NCI-H524 (cell line): ENCODE measurements at places on chromosomes 2 and 18.
A peak's percentile ranks its signal among the peaks of the same experiment; 100 is the strongest.

DNA sequence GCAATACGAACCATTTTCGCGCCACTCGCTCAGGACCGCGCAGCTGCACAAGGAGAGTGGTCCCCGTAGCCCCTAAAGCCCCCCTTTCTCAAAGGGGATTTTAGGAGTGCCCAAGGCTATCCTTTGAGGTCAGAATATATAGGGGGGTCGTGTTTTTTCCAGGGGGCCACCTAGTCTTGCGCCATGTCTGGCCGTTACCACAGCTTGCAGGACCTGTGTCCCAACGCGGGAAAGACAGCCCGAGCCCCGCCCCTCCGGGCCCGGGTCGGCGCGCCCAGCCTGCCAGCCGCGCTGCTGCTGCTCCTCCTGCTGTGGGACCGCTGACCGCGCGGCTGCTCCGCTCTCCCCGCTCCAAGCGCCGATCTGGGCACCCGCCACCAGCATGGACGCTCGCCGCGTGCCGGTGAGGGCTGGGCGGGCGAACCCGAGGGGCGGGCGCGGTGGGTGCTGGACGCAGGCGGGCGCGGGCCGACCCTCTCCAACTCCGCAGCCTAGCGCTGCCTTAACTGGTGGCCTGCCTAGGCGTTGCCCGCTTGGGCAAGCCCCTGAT lies at the start of gene CDCA7:
Gene CDCA7, plus strand, starts transcription at position 291 of the 550 bp plus-strand sequence. Its CDS starts 92 bp downstream, at position 383.
- peak; percentile 41 for DNase-seq

GRCh38 chr2:208101716-208102631 lies 22.4 kb downstream of the CRYGD start:
- peak; percentile 4 for DNase-seq

DNA sequence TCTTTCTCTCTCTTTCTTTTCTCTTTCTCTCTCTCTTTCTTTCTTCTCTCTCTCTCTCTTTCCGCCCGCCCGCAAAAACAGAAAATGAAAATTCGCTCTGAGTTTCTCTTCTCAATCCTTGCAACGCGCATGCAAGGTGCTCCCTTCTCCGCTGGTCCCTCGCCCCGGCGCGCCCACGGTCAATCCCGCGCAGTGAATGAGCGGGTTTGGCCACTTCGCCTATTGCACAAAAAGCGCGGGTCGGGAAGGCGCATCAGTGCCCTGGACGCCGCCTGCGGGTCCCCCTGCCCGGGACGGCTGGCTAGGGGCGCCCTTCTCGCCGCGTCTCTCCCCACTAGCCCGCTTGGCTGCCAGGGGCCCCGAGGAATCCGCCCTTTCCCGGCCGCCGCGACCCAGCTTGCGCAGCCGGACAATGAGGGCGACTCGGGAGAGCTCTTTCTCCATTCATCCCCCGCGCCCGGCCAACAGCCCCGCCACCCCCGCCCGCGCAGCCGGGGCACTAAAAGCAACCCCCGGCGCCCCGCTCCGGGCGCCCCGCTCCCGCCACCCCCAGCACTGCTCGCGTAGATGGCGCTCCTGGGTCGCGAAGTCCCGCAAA lies 706 bp downstream of the LAMA1 start:
- peak; percentile 39 for DNase-seq

DNA sequence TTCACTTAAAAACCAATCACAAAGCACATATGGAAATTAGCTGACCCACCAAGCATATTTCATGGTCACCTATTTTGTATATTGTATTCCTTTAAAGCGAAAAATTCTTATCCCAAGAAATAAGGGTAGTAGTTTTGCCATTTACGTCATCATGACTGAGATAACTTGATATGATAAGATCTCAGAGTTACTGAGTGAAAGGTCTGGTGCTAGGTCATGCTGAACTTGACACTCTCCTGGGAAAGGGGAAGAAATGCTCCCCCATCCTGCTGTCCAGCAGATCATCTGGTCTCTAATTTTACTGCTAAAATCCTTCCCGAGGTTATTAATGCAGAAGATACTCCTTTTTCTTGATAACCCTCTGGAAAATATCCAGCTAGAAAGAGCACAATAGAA lies 78.3 kb downstream of the BCL2 start:
- DNase-seq = no peak

- DNase-seq = no peak
These were observed 267.3 kb downstream of the CLIP4 start for GRCh38 chr2:29382486-29382885.

DNA sequence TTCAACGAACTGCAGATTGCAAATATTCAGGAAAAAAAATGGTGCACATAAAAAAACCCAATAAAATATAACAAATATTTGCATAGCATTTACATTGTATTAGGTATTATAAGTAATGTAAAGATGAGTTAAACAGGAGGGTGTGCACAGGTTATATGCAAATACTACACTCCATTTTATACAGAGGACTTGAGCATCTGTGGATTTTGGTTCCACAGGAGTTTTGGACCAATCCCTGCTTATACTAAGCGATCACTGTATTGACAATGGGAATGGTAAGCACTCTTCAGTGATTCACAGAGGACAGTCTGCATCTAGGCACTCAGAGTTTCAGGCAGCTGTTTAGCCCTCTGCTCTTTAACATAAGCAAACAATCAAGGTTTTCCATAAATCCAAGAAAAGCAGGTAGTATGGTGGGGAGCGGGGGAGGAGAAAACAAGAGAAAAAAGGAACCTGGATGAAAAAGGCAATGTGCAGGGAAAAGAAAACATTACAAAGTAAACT lies 206.0 kb upstream of the PARD3B start:
- no peak for DNase-seq

GRCh38 chr18:8329186-8329771 lies 280.0 kb upstream of the RAB12 start:
- no peak for DNase-seq

GRCh38 chr18:36108601-36109000 lies 20.5 kb downstream of the SLC39A6 start:
- no peak for DNase-seq

- DNase-seq = no peak
These were observed 4.4 kb upstream of the BAZ2B start for GRCh38 chr2:159620796-159621195.

DNA sequence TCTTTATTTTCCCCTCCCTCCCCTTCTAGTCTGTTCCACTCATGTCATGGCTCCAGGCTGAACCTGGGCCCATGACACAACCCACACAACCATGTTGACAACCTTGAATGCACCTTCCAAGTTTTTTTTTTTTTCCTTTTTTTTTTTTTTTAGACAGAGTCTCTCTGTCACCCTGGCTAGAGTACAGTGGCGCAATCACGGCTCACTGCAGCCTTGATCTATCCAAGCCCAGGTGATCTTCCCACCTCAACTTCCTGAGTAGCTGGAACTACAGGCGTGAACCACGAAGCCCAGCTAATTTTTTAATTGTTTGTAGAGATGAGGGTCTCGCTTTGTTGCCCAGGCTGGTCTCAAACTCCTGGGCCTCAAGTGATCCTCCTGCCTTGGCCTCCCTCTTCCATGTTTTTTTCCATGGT lies 21.9 kb upstream of the ROCK2 start:
- no peak for DNase-seq

GRCh38 chr2:239293775-239294430 lies 106.9 kb downstream of the HDAC4 start:
- DNase-seq = no peak

DNA sequence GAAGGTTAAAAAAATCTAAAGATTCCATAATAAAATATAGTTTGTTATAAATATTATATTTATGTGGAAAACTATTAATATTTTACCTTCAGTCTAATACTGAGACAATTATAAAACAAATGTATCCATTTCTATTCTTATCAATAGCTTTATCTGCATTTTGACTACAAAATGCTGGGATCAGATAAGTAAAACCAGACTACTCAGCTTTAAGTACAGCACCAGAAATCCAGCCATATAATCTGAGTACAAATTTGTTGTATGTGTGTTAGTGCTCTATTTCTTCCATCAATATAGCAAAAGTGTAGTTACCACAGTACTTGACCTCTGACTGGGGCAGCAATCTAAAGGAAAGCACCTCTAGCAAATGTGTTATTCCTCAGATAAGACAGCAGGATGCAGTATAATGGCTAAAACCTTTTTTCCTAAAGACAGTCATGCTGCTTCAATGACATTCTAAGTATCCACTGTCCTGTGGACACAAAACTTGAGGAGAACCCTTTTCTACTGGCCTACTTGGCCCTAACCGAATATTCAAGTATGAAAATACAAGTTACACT lies 68.1 kb downstream of the OLA1 start:
- peak; percentile 16 for DNase-seq

DNA sequence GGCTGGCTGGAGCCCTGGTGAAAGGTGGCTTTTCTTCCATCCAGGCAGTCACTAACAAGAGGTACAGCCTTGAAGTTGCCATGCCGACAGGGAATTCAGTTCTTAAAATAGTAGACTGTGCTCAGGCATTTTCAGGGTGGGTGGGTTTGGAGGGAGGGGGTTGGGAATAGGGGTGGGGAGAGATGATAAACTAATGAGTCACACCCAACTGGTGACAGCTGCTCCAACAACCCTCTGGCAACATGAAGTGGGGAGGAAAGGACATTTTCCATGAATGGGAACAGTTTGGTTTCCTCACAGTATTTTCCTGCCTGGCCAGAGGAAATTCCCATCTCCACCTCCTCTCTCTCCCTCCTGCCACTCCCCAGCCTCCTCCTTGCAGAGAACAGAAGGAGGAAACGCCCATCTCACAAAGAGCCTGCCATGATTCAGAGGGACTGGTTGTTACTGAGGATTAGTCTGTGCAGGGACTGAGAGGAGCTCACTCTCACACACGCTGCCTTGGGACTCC lies 113.0 kb upstream of the SLC1A4 start:
- peak; percentile 86 for DNase-seq

GRCh38 chr2:176432434-176432833 lies 163.2 kb downstream of the MTX2 start:
- DNase-seq = no peak

DNA sequence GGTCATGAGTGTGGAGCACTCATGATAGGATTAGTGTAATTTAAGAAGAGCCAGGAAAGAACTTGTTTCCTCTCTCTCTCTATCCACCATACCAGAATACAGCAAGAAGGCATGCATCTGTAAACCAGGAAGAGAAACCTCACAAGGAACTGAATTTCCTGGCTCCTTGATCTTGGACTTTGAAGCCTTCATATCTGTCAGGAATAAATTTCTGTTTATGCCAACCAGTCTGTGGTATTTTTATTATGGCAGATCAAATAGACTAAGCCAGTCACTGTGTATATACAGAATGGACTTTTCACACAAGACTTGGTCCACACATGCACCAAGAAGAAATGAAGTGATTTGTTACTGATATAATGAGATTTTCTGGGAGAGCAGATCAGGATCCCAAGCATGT lies 930.1 kb upstream of the TMEFF2 start:
- DNase-seq = no peak

GRCh38 chr18:13796515-13796914 lies 27.4 kb upstream of the MC5R start:
- DNase-seq = peak; percentile 24

DNA sequence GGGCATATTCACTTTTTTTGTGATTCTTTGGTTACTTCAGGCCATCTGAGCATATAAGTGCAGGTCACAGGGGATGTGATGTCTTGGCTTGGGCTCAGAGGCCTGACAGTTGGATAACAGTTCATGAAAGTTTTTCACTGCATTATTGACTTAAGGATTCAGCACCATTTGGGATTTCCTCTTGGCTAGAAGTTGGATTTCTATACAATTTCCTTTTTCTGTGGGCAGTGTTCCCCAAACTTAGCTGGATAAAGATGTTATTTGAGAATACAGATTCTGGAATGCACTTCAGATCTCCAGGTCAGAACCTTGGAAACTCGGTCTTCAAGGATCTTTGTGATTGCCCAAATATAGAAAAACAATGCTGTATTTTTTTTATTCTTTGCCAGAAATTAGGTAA lies 78.0 kb downstream of the GALNT3 start:
- DNase-seq = no peak

GRCh38 chr18:55511277-55511676 lies 76.7 kb downstream of the TCF4 start:
- no peak for DNase-seq

DNA sequence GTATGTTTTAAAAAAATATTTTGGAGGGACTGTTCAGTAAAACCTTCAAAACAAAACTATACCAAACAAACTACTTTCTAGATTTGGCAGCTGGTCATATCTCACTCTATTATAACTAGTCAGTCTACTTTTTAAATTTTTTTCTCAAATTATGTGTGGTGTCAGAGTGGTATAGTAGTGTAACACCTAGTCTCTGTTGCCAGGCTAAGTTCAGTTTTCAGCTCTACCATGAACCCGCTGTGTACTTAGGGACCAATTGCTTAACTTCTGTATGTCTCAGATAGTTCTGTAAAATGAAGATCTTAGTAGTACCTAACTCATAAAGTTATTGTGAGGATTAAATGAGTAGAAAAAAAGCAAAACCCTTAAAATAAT lies 54.3 kb downstream of the GPD2 start:
- DNase-seq = no peak

- peak; percentile 85 for DNase-seq
These were observed 104.3 kb downstream of the CSRNP3 start for GRCh38 chr2:165573534-165574461.

DNA sequence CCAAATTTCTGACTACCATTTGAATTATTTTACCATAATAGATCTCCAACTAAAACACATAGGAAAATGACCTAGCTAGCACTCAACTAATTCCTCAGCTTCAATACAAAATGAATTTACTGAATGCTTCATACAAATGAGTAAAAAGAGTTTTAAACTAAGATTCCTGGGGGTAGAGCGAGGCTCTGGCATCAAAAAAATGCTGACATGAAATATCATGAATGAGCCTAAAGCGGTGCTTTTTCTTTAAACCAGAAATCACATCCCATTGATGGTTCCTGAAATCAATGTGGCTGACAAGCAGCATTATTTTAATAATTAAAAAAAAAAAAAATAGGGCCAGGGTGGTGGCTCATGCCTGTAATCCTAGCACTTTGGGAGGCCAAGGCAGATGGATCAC lies 32.1 kb downstream of the WDR33 start:
- no peak for DNase-seq

- no peak for DNase-seq
These were observed 120.3 kb upstream of the ACAA2 start for GRCh38 chr18:49933530-49934128.

DNA sequence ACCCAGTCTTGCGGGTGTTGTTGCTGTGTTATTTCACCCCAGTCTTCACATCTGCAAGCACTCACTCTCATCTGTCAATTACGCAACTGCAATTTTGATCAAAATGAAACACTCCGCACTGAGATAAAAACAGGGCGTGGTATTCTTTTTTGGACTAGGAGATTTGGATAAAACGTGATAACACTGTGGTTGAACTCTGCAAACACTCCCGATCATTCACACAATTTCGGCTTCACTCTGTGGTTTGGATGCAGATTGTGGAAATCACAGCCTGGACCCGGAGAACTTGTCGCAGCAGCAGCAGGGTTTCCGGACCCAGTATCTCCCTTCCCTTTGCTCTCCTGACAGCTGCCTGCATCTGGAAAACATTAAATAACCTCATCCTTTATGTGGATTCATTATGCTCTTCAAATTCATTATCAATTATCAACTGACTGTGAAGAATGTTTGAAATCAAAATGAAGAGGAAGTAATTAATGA lies 49.4 kb upstream of the APCDD1 start:
- no peak for DNase-seq

- DNase-seq = peak; percentile 5
These were observed 40.7 kb downstream of the TTC39C start for GRCh38 chr18:24055009-24055804.

GRCh38 chr2:67649331-67650261 lies 252.5 kb downstream of the ETAA1 start:
- peak; percentile 93 for DNase-seq

GRCh38 chr2:136718273-136718672 lies 47.1 kb upstream of the THSD7B start:
- DNase-seq = no peak
